ENCODE measurements at places on chromosomes 12 and 14.

DNA sequence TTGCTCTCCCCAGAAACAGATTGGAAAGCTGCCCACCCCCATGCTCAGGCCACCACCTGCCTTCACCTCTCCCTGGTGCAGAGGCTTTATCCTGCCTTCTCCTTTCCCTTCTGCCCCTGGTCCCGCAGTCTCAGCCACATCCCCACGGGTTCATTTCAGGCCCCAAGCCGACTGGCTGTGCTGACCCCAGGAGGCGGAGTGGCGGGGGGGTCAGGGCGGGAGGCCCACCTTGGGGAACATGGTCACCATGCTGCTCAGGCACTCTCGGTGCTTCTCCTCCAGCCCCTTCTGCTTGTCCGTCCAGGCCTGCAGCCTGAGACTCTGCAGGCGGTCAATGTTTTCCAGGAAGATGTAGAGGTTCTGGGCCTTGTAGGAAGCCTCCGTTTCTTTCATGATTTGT is 6.9 kb downstream of the FAM186B start:
- no peak for DNase-seq

GRCh38 chr14:75615200-75615599 is 36.8 kb downstream of the FLVCR2 start:
- DNase-seq: no peak

GRCh38 chr14:31029016-31029970 is 3.1 kb upstream of the STRN3 start:
- DNase-seq: no peak

DNA sequence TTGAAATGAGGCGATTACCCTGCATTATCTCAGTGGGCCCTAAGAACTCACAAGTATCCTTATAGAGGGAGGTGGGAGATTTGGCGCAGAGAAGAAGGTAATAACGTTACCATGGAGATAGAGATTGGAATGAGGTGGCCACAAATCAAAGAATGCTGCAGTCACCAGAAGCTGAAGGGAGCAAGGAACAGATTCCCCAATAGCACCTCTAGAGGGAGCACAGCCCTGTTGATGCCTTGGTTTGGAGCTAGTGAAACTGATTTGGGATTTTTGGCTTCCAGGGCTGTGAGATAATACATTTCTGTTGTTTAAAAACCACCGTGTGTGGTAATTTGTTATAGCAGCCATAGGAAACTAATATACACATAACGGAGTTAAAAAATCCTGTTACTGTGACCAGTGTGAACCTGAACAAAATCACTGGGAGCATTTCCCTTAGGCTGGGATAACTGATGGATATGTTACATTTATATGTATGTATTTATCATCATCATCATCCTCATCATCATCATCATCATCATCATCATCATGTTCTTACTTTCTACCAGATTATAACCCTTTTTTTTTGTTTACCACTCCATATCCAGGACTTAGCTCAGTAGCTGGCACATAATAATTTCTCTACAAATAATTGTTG is 100.3 kb downstream of the LIN7A start:
- DNase-seq: no peak

GRCh38 chr12:122079532-122080081 is 1.1 kb downstream of the MLXIP start:
- no peak for DNase-seq

DNA sequence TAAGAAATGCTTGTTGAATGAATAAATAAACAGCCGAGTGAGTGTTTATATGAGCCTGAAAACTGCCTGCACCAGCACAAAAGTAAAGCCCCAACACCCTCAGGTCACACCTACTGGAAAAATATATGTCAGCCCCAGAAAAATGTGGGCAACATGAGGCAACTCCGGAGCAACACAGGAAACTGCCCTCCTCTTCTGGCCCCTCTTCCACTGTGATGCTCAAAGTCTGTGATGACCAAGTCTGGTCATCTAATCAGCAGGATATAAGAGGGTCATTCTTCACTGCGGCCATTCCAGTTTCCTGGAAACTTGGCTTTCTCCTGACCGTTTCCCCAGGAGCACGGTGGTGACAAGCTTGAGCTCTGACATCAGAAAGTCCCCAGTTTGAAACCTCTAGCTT is 159.6 kb upstream of the PZP start:
- DNase-seq: no peak

DNA sequence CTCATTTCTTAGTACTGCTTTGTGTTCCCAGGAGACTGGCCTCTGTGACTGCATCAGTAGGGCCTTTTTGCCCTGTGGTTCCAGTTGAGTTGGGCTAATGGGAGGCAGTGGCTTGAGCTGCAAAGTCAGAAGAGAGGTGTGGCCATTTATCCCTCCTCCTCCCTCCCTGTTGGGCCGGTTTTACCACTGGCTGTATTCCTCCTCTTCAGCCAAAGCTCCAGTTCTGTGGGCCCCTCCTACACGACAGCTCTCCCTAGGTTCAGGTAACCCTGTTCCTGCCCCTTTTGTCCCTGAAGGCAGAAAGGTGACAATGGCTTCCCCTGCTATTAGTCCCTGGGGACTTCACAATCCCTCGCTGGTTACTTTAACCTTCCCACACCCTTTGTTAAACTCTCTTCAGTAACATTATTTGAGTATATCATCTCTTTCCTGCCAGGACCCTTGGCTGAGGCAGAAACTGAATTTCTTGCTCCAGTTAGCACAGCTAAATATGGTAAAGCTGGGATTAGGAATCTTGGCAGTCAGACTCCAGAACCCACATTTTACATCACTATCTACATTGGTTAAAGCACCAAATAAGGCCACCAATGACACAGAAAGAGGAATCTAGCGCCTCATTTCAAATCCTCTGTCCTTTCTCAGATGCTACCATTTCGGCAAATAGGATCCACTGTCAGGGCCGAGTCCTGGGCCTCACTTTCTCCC is 121.9 kb upstream of the SLC35F4 start:
- DNase-seq: no peak

- no peak for DNase-seq
Observed at GRCh38 chr12:96889273-96889933, 17.7 kb upstream of the NEDD1 start.

DNA sequence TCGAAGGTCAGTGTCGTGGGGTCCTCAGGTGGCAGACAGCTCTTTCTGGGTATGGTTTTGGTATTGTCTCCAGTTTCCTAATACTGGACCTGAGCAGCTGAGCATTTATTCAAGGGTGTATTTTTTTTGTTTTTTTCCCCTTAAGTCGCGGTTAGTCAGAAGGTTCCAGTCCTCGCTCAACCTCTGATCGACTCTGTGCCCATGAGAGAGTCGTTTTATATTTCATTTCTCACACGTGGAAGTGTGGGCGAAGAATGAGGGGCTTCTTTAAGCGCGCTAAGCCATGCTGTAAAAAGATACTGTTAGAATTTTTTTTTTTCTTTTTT is 499 bp downstream of the MIPOL1 start:
- no peak for DNase-seq

DNA sequence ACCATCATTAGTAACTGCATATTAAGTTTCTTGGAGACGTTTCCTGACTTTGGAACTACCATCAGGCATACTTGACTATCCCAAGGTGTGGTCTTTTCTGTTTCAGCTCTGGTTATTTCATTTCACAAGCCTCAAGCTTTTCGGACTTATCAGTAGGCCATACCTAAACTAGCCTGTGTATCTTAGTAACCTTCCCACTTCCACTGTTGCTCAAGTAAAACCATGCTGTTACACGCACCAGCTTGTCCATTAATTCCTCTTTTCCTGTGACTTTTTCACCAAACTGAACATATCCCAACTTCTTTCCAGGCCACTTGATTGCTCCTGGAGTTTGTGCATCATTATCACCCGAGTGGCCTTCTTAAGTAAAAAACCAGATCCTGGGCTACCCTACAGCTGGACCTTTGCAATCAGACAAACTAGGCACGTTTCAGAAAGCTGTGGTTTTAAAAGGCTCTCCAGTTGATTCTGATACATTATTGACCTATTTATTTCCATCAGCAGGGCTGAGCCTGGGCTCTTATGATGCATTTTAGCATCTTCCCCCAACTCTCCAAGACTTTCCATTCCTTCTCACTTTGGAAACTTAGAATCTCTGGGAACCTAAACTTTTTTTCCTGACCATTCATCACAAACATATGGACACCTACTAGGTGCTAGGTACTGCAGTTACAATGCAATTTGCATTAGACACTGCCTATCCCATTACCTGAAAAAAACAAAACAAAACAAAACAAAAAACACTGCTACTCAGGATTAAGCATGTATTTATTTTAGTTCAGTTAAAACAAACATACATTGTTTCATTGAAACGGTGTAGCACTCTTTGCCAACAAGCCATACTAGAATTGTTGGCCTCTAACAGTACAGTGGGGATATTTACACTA is 14.9 kb downstream of the SLC38A2 start:
- DNase-seq: no peak

DNA sequence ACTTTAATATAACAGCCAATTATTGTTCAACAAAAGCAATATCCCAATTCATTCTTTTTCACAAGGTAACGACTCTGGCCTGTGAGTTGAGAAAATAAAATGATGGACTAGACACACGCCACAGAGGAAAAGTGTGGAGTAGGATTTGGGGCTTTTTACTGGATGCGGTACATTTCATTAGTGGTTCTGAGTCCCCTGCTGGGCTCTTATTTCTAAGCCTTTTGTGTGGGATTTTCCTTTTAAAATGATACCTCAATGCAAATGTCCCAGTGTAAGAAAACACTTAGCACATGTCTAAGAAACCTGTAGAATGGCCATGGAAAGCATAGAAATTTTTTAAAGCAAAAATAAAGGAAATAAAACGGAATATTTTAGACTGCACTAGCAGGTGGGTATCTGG is 73.4 kb downstream of the C12orf42 start:
- DNase-seq: no peak

- no peak for DNase-seq
Observed at GRCh38 chr12:122084857-122085405, 6.4 kb downstream of the MLXIP start.

DNA sequence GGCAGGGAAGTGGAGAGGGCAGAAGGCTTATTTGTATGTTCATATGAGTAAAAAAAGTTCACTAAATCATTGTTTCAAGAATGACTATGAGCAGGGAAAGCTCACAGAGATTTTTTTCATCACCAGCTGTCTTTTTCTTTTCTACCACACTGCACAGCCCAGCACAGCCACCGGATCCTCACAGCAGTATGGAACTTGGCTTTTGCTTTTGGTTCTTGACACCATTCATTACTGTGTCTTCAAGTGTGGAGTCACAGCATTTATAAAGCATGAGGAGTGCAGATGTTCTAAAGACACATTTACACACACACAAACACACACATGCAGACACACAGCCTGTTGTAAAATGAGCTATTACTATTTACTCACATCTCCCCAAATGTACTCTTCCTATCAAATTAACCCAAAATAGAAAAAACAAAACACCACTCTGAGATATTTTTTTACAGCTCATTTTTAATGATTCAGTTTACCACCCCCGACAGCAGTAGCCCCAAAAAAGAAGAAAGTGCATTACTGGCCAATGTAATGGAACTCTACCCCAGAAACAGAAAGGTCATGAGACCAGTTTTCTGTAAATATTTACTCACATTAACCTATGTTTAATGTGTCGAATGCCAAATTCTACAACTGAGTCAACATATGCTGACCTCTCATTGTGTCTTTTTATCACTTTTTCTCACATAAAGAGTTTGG is 60.5 kb downstream of the BTG1 start:
- DNase-seq: no peak

Data from stimulated activated CD4-positive, alpha-beta T cell treated with anti-CD3 and anti-CD28 coated beads, Interleukin-12 subunit alpha, Interleukin-12 subunit beta, amount 100 ng/mL, for 24 hours (primary cell).